ENCODE measurements at places on chromosomes 16 and 17.
A peak's percentile ranks its signal among the peaks of the same experiment; 100 is the strongest.

GRCh38 chr17:39231591-39232551 is 6.1 kb upstream of the STAC2 start:
- DNase-seq = peak; percentile 70

DNA sequence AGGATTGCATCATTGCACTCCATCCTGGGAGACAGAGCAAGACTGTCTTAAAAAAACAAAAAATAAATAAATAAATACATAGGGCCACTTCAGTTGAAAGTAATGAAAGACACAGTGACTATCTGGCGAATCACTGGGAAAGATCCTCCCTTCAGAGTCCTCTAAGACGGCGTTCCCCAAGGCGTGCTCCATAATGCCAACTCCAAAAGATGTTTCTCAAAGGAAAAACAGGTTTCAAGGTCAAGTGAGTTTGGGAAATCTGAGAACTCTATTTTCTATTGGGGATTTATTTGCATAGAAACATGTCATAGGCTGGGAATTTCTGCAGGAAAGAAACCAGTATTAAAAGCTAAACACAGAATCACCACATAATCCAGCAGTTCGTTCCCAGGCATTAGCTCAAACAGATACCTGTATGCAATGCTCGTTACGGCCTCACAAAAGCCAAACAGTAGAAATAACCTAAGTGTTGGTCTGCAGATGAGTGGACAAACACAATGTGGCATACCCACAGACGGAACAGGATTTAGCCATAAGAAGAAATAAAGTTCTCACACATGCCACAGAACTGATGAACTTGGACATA is 7.9 kb downstream of the KLHDC4 start:
- no peak for DNase-seq

DNA sequence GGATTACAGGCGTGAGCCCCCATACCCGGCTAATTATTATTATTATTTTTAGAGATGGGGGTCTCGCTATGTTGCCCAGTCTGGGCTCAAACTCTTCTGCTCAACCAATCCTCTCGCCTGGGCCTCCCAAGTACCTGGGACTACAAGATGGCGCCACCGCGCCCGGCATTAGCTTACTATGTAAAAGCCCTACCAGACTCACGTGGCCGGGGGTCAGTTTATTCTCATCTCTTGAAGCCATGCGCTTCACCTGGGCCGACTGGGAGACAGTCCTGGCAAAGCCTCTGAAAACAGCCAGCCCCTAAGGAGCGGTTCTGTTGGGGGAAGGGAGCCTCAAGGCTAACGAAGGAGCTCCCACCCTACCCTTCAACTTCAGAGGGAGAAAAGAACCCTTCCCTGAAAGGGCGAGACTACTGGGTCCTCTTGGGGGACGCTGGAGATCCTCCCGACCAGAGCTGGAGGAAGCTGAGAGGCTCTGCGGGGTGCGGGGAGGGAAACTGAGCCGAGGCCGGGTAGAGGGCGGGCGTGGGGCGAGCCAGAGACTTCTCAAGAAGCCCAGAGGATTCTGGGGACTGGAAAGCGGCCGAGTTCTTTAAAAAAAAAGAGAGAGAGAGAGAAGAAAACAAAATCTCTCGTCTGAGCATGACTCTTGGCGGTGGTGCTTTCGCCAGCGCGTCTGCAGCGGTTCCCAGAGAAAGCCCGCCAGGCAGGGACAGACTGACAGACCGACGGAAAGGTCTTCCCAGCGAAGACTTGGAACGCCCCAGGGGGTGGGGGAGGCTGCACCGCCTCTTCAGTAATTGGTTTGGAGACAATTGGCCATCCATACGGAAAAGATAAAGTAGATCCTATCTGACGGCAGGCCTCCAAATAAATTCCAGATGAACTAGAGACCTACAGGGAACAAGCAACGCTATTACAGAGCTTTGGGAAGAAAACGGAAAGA is 5.6 kb upstream of the TUBG2 start:
- DNase-seq = no peak

DNA sequence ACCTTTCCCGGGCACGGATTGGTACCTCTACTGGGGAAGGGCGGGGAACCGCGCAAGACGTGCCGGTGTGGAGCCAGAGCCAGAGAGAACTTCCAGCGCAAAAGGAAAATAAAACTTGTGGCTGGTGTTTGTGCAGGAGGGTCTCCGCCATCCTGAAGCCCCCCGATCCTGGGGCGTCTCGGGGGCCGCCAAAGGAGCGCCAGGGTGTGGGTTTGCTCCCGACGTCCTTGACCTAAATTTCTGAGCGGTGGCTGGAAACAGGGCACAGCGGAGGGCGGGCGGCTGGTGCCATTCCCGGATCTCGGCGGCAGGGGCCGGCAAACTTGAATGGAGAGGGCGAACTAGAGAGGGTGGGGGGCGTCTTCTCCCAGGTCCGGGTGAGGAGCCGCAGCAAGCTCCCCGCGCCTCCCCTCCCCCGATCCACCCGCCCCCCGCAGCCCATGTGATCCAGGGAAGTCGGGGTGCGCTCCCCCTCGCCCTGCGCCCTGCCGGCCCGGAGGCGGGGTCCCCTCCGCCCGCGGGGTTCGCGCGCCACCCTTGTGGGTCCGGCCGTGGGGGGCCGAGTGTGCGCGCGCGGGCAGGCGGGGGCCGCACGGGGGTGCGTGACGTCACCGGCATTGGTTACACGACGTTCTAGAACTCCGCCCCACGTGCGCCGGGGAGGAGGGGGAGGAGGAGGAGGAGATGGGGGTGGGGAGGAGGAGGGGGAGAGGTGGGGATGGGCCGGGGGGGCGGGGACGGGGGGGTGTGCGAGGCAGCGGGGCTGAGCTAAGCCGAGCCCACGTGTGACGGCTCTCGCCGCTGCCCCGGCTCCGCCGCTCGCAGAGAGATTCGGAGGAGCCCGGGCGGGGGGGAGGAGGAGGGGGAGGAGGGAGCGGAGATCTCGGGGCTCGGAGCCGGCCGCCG is at the start of gene MSI2:
TSS of gene MSI2 (plus strand) at position 748 of the 906 bp plus-strand sequence. CDS start 220 bp downstream, outside the sequence.
- DNase-seq = peak; percentile 96

DNA sequence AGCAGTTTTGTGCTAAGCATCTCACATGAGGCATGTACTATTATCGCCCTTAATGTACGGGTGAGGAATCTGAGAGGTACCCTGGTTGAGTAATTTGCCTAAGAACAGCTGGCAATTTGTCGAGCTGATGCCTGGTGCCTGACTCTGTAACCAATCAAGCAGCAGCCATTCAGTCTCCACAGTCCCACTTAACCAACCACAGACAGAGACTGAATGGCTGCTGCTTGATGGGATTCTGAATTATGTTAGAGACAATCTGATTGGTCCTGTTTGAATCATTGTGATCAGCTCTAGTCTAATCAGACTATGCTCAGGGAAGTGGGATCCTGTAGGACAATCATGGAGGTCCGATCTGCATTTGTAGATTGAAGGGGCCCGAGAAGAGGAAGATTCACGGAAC is 447.0 kb downstream of the SHISA9 start:
- no peak for DNase-seq

GRCh38 chr17:78357672-78358537 is 2.0 kb downstream of the SOCS3 start:
- no peak for DNase-seq

DNA sequence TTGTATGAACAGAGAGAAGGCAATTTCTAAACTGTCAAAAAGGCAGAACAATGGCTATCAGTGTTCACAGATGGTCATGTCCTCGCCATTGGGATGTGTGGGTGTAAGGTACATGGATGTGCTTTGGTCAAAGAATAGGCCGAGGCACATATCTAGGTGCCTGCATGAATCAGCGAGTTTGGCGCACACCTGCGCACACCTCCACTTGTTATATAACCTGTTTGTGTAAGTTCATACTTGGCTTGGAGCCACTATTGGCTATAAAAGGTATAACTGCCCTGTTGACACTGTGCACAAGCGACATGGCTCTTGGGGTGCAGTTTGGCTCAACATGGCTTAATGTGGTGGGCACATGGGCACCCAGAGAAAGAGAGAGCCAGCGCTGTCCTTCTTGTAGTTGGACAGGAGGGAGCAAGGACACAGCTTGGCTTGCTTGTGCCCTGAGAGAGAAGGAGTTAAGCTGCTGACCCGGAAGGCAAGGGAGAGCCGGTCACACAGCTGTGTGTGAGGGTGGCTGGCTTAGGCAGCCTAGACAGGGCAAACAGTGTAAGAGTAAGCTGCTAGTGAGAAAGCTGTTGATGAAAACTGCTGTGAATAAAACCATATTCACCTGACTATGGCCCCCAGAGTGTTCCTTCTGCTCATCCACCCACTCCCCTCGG is 499.1 kb downstream of the KCNJ2 start:
- DNase-seq = no peak

DNA sequence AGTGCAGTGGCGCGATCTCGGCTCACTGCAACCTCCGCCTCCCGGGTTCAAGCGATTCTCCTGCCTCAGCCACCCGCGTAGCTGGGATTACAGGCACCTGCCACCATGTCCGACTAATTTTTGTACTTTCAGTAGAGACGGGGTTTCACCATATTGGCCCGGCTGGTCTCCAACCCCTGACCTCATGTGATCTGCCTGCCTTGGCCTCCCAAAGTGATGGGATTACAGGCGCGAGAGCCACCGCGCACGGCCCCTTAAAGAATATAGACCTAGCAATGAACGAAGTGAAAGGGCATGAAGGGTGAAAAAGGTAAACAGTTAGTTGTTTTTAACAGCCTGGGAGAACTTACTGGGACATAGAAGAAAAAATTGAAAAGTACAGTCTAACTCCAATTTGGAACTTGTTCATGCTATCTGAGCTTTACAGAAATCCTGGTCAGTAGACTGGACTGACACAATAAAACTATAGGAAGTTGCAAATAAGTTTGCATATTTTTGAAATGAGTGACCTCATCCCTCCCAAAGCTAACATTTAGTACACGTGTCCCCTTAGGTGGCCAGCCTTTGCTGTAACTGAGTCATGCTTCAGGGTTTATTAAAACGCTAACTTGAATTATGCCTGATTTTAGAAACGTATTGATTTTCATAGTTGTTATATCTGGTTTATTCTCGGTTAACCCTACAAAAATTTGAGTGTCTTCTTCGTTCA is 1.8 kb downstream of the COG1 start:
- no peak for DNase-seq

- DNase-seq = no peak
Measured at GRCh38 chr17:62804822-62805221, 3.3 kb downstream of the MARCHF10 start.

DNA sequence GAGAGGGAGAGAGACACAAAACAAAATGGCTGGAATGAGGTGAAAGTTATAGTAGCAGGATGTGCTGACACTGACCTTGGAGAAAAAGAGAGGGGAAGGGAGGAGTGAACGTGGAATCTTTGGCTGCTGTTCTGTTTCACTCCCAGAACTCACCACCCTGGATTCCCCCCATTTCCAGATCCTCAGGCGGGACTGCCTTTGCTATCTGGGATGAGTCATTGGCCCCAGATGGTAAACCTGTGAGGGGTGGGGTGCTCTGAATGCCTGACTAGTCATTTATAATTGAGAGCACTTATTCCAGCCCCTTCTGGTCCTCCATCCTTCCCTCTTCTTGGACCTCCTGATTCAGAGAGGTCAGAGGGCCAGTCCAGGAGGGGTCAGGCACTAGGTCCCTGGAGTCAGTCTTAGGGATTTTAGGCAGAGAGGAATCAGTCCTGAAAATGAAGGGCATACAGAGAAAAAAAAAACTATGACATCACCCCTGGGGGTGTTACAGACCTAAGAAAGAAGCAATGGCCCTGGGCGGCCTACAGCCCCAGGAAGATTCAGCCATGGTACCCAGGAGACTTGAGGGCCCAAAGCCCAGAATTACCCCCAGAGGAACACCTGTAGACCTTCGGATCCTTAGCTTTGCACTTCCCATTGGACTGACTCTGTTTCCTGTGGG is 2.2 kb upstream of the ZG16 start:
- no peak for DNase-seq

GRCh38 chr17:73616120-73616872 is 27.9 kb downstream of the SDK2 start:
- DNase-seq = no peak

DNA sequence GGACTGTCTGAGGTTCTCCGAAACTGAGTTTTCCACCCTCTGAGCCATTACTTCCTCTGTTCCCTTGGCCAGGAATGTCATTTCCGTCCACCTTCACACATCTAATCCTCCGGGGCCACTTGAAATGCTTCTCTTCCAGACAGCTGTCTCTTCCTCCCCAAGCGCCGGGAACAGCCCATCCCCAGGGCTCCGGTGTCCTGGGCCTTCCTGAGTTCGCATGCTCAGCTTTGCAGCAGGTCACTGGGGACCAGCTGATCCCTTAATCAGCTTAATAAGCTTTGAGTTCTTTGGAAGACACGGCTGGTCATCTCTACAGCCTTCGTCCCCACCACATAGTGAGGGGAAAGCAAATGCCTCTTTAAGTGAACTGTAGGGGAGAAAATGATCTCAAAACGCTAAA is 123.4 kb downstream of the DYNLRB2 start:
- no peak for DNase-seq

All from hematopoietic multipotent progenitor cell (in vitro differentiated cells).